Right kidney (tissue), 9 donors: ENCODE measurements at places on chromosomes 5 and 9.

DNA sequence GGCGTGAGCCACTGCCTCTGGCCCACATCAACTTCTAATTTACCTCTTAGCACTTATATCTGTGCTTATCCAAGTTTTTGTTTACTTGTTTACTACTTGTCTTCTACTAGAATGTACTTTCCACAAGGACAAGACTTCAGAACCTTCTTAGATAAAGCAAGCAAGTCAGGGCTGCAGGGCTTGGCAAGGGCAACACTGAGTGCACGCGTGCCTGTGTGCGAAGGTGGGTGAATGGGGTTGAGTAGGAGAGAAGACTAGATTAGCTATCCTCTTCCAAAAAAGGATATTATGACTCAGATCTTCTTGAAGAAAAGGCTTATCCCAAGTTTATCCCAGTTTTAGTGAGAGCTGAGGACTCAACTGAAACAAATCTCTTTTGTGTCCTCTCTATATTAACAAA lies 19.3 kb downstream of the AK3 start:
- DNase-seq: no peak

- no peak for DNase-seq
Measured at GRCh38 chr9:112860451-112860850, 30.2 kb downstream of the SLC46A2 start.

DNA sequence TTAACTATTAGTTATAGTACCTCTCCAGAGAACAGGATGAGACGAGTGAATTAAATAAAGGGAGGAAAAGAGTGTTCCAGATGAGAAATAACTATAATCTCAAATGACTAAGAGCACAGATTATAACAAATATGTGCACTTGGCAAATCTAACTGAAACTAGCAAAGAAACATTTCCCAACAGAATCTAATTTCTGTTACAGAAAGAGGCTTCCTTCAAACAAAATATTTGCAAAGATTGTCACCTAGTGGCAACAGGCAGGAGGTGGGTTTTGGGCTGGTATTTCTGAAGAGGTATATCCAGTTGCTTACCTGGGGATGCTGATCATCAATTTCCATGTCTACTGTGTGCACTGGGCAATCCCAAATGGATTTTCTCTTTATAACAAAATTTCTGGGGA lies 5.6 kb upstream of the SPDL1 start:
- no peak for DNase-seq

- DNase-seq: no peak
Measured at GRCh38 chr5:136808756-136809155, 443.4 kb upstream of the TRPC7 start.

DNA sequence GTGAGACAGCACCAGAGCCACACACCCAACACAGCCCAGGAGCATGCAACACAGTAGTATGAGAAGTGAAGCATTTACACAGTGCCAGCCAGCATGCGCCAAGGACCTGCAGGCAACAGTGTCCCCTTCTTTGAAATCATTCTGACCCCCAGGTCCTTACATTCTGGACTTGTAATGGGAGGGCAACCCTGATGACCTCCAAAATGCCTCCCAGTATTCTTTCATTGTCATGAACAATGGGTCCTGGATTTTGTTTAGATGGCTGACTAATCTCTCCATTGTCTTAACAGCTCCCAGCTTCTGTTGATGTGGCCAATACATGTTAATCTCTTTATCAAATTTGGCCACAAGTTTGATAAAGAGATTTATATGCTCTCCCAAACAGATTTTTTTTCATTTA lies 417.1 kb downstream of the DMRTA1 start:
- no peak for DNase-seq

GRCh38 chr5:472076-472655 lies 29.2 kb downstream of the EXOC3 start:
- no peak for DNase-seq

DNA sequence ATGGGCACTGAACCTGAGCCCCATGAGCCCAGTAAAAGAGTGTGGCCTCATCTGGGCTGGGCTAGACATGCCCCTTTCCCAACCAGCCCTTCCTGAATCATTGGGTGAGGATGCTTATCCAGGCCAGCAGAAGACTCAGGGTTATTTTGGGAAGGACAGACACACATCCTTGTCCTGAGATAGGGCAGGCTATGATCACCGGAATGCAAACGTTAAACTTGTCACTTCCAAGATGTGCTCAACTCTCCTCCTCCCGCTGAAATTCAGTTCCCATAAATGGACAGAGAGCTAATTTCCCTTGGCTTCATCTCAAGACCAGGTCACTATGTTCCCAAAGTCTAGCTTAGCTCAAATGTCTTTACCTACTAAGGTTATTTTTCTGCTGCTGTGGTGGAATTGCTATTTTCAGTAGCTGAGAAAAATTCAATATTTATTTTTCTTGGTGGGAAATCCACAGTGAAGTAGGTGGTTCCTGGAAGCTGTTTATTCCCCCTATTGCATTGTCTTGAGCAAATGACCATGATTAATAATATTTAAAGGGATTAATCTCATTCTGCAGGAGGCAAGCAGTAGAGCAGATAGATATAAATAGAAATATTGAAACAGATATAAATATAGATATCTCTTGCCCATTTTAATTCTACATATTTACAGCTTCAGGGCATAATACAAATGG lies 70.0 kb downstream of the NXNL2 start:
- no peak for DNase-seq

GRCh38 chr5:39076757-39077728 lies 2.8 kb upstream of the RICTOR start:
- no peak for DNase-seq

DNA sequence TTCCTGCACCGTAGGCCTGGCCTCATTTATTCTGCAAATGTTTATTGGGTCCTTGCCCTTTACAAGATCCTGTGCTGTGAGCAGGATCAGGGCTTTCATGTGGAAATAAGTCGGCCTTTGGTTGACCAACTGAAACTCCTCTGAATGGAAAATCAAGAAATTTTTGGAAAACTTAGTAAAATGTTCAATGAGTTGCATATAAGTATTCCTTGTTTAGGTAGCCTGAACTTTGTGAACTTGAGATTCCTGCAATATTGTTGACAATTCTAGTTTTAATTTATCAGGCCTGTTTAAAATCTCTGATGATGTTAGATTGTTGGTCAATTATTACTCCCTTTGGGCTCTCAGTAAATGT lies 1.1 kb downstream of the MAML1 start:
- DNase-seq: no peak

GRCh38 chr5:78979909-78980308 lies 5.2 kb downstream of the ARSB start:
- no peak for DNase-seq

- DNase-seq: no peak
Measured at GRCh38 chr5:98825582-98826375, 52.3 kb downstream of the RGMB start.

GRCh38 chr5:54177058-54177457 lies 133.3 kb downstream of the ARL15 start:
- DNase-seq: no peak

- no peak for DNase-seq
Measured at GRCh38 chr5:9361835-9362234, 184.0 kb downstream of the SEMA5A start.

DNA sequence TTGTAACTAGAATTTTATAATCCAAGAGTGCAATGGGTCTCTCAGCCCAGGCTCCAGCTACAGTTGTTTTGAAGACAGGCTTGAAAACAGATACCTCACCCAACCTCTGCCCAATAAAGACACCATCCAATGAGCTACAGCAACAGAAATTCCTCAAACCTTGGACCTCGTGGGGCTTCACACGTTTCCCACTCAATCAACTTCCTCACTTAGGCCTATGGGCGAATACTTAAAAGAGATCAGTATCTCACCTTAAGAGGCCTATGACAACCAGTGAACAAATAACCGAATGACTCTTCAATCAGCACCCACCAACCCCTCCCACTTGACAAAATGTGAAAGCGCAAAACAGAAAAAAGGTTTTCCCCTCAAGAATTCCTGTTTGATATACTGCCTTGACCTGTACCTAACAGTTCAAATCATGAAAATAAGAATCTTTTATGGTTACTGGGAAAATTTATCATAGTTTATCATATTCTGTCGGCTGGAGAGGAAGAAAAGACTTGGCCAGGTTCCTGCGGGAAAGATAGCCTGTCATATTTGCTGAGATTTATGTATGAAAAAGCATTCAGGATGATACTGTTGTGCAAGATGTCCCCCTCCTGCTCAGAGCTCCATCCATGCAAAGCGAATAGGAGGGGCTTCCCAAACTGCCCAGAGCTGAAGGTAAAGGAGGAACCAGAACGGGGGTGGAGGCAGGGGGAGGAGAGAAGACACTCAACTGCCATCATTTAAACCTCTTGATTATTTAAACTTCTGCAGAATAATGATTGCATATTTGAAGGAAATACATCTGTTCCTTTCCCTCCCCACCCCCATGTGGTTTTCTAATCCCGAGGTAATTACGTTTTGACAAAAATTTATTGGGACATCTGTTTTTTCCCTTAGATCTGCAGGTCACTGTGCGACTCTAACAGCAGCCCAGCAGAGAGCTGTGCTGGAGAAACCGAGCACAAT lies 256.3 kb downstream of the NFIB start:
- no peak for DNase-seq

DNA sequence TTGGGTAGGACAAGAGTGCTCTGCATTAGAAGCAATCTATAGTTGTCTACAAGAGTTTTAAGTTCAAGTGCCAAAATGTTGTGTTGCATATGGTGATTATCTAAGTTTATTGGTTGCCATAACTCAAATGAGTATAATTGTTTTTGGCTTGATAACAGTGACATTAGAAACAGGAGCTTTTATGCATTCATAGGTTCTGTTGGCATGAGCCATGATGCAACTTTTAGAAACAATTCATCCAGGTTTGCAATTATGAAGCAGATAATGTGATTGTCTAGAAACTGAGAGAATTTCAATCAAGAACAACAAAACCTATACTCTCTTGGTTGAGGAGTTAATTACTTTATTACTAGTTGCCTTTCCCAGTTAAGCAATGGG lies 137.0 kb downstream of the PBX3 start:
- no peak for DNase-seq

DNA sequence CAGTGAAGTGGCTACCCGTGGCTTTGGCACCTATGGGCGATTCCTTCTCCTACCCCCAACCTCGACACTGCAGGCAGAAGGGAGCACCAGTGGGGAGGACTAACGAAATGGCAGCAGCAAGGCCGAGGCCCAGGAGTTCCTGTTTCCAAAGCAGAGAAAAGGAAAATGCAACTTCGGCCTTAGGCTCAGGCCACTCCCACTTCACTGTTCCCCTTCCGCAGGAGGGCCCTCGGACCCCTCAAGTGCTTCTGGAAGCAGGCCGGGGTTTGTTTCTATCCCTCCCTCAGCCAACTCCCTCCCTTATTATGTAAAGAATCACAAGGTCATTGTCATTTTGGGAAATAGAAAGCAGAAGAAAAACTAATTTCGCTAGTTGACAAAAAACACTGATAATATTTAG lies 36.4 kb upstream of the NKX2-5 start:
- DNase-seq: no peak

GRCh38 chr5:157303667-157304327 lies 37.9 kb downstream of the CYFIP2 start:
- DNase-seq: no peak

DNA sequence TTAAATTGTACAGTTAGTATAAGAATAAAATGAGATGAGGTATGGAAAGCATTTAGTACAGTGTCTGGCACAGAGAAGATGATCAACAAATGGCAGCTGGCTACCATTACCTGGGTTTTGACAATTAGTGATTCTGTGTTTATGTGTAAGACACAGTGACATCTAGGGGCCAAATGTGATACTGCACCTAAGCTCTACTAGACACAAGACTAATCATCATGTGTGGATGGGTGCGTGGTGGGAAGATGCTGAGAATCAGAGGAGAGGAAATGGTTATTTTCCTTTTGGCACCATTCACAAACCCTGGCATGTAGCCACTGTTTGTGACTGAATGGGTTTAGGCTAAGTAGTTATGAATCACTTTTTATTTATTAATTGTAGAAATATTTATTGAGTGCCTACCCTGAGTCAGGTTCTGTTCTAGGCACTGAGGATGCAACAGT lies 109.8 kb upstream of the TBC1D2 start:
- DNase-seq: no peak

DNA sequence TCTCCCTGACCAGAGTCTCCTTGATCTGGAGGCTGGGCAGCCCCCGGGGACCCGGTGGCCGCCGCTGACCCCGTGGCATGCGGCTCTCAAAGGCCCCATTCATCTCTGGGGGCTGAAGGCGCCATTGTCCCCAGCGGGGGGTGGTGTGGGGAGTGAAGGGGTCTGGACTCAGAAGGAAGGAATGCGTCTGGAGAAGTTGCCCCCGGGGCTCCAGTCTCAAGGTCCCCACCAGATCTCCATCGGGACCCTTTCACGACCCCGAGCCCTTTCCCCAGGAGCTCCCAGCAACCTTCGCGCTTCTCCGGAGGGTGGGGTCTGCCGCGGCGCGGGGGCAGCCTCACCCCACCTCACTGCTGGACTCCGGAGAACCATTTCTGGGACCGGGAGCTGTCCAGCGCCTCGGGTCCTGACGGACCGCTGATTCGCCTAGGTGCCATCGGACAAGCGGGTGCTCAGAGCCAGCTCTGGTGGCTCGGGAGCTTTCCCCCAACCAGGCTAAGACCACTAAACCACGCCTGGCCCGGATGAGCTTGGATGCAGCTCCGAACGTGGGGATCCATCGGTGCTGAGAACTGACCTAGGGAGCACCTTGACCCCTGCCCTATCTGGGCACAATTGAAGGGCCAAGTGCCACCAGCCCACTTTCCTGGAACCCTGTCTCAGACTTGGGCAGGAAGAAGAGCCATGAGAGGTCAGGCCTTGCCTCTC lies 5.1 kb upstream of the PCDH1 start:
- peak; percentile 51 for DNase-seq

GRCh38 chr9:42388146-42388690 lies 204.8 kb downstream of the SPATA31A6 start:
- DNase-seq: no peak

DNA sequence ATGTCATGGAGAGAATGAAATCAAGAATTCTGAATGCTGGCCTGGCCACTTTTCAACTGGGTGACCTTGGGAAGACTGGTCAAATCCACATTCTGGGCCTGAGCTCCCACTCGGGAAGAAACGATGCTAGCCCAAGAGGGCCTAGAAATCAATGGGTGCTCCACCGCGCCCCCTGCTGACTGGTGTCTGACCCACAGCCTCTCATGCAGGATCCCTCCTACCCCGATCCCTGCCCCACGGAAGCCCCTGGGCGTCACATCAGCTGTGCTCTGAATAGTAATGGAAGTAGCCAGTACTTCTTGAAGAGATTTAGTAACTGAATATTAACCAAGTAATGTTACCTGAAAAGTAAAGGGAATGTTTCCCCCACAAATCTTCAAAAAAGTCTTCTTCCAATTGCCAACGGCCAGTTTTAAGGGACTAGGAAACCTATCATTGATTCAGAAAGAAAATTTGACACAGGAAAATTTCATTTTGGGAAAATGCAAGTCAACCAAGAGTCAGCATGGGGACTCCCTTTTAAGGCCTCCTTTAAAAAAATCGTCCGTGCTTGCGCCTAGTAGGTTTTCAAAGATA lies 43.9 kb downstream of the CRB2 start:
- DNase-seq: no peak
